Lung (tissue), 17 donors: ENCODE measurements at places on chromosomes 5 and 9.

- no peak for DNase-seq
Measured at GRCh38 chr5:963310-963672, 45.3 kb upstream of the NKD2 start.

DNA sequence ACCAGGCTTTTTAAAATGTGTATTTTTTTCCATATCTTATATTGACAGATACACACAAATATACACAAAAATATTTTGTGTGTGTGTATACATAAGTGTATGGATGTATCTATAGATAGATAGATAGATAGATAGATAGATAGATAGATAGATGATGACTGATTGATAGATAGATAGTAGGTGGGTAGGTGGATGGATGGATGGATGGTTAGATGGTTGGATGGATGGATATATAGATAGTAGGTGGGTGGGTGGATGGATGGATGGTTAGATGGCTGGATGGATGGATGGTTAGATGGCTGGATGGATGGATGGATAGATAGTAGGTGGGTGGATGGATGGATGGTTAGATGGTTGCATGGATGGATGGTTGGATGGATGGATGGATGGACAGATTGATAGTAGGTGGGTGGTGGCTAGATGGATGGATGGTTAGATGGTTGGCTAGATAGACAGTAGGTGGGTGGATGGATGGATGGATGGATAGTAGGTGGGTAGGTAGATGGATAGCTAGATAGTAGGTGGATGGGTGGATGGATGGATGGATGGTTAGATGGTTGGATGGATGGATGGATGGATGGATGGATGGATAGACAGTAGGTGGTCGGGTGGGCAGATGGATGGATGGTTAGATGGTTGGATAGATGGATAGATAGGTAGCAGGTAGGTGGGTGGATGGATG lies 156.2 kb downstream of the NR3C1 start:
- DNase-seq, result no peak

DNA sequence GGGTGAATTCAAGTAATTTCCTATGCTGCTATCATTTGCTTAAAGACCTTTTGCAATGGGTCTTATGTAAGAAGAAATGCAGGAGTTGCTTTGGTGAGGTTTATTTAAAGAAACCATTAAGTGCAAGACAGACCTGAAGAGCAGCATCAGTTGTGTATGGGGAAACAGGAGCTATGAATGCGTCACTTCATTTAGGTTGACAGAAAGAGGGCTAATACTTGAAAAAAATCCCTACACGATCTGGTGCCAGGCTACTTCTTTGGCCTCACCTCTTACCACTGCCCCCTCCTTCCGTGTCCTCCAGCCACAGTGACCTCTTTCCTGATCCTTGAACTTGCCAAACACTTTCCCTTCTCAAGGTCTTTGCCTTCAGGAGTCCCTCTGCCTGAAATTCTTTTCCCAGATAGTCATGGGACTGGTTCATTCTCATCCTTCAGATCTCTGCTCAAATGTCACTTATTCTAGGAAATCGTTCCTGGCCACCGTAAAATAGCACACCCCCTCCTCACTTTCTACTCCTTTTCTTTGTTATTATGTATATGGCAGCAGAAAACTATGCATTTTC lies 1.4 kb upstream of the JAK2 start:
- no peak for DNase-seq

GRCh38 chr9:96725576-96725975 lies 52.3 kb downstream of the ZNF510 start:
- DNase-seq, result no peak

GRCh38 chr5:153900703-153901395 lies 137.9 kb downstream of the FAM114A2 start:
- DNase-seq, result no peak

GRCh38 chr5:37855438-37855837 lies 15.6 kb upstream of the GDNF start:
- no peak for DNase-seq

GRCh38 chr5:125410537-125411070 lies 664.2 kb upstream of the ZNF608 start:
- DNase-seq, result no peak

DNA sequence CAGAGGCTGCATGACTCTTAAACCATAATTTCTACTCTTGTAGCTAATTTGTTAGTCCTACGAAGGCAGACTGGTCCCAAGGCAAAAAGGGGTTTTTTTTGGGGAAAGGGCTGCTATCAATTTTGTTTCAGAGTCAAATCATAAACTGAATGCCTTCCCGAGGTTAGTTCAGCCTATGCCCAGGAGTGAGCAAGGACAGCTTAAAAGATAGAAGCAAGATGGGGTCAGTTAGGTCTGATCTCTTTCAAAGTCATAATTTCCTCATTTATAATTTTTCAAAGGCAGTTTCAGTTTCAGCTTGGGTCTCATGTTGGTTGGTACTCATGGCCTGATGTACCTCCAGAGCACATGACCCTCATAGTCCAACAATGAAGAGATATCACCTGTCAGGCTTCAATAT lies 7.9 kb upstream of the RXFP3 start:
- DNase-seq, result no peak

- no peak for DNase-seq
Measured at GRCh38 chr9:134393582-134394280, 67.5 kb downstream of the RXRA start.

GRCh38 chr9:69331444-69331843 lies 6.4 kb downstream of the ENTREP1 start:
- DNase-seq, result no peak

GRCh38 chr5:120016717-120017382 lies 387.5 kb downstream of the FAM170A start:
- no peak for DNase-seq

DNA sequence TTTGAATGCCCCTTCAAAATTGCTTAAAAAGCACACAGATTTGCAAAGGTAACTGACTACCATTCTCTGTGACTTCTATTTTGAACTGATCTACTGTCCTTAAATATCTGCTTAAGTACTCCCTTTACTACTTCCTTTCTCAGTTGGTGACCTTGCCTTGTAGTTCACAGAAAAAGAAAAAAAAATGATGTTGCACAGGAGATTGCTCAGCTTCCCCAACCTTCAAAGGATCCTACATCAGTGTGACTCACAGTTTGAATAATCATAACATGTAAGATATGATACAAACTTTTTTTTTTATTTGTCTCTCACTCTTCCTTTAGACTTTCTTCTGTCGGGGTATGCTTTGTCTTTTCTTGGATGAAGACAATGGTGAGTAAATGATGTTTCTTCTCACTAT lies 1029.6 kb downstream of the CDH12 start:
- DNase-seq, result no peak

GRCh38 chr9:85508616-85509015 lies 233.1 kb downstream of the AGTPBP1 start:
- no peak for DNase-seq

- no peak for DNase-seq
Measured at GRCh38 chr9:121491111-121491510, 8.5 kb downstream of the GGTA1 start.

DNA sequence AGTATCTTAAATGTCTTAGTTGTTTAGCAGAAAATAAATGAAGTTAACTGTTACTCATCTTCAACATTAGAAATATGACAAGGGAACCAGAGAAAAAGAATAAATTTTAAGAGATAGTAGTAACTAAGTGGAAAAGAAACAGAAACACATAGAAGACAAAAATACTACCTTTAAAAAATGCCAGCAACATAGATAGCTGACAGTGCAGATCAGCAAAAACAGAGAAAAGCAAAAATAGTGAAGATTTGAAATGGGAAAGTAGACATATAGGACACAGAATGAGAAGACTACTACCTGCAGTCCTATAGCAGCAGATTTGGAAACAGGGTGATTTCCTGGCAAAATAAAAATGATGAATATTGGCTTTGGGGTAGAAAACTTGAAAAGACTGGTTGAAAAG lies 48.5 kb downstream of the ICE1 start:
- no peak for DNase-seq

- DNase-seq, result no peak
Measured at GRCh38 chr5:96373381-96373733, 59.7 kb downstream of the PCSK1 start.

- DNase-seq, result no peak
Measured at GRCh38 chr5:178305801-178306200, 73.2 kb upstream of the PHYKPL start.

DNA sequence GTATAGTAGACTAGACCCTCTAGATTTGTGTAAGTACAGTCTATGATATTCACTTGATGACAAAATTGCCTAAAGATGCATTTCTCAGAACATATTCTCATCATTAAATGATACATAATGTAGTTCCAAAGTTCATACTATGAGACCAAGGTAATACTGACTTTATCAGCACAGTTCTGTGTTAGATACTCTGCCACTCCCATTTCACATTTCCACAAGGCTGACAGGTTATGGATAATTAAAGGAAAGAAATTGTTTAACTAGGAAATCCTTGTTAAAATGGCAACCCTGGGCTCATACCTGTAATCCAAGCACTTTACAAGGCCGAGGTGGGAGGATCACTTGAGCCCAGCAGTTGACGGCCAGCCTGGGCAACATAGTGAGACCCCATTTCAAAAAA lies 33.6 kb downstream of the TYRP1 start:
- no peak for DNase-seq

GRCh38 chr5:122941737-122942136 lies 94.8 kb downstream of the PPIC start:
- no peak for DNase-seq

DNA sequence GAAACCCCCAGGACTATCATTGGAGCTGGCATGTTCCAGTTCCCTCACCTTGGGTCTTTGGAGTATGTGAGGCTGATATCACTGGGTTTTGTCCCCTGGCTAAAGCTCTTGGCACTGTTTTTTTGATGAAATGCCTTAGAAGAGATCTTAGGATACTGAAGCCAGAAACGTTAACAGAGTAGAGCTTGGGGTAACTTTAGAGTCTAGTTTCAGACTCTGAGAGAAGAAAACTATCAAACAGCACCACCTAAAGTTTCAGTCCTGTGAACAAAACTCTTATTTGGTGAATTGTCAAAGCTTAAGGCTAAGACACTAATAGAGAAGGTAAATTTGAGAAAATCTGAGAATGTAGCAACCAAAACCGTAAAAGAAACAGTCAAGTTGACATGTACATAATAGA lies 111.7 kb upstream of the PUM3 start:
- peak; percentile 20 for DNase-seq

- no peak for DNase-seq
Measured at GRCh38 chr9:25850803-25851202, 172.6 kb upstream of the TUSC1 start.

DNA sequence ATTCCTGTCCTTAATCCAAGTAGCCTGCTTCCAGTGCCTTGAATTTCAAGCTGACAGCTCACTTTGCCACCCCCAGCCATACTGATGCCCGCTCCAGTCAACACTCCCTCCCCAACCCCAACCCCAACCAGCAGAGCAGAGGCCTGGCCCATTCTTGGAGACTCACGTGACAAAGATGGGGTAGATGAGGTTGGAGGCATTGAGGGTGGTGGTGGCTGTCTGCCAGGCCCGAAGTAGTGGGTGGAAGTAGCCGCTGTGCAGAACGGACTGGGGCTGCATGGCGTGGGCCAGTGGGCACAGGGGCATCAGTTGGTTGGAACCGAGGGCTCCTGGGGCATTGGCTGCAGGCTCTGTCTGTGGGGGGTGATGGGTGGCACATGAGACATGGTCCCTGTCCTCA lies 7.8 kb downstream of the ALAD start:
- DNase-seq, result no peak

GRCh38 chr5:135343413-135343812 lies 55.6 kb downstream of the MACROH2A1 start:
- DNase-seq, result no peak

GRCh38 chr5:35129921-35130485 lies 82.3 kb upstream of the AGXT2 start:
- DNase-seq, result no peak

DNA sequence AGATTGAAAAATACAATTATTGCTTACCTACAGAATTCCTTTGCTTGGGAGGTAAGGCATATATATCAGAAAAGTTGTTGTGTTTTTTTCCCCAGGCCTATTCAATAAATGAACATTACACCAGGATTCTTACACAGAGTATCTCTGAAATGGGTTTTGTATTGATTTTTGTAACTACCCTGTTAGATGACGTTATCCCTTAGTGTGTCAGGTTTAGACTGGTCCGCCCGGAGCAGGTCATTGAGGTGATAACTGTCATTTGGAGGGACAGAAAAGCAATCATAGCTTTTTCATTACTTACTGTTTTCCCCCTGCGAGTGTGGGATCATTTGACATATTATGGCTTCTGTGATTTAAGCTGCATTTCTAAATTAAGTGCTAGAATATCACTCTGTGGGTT lies 715.2 kb upstream of the ADAMTS16 start:
- no peak for DNase-seq

DNA sequence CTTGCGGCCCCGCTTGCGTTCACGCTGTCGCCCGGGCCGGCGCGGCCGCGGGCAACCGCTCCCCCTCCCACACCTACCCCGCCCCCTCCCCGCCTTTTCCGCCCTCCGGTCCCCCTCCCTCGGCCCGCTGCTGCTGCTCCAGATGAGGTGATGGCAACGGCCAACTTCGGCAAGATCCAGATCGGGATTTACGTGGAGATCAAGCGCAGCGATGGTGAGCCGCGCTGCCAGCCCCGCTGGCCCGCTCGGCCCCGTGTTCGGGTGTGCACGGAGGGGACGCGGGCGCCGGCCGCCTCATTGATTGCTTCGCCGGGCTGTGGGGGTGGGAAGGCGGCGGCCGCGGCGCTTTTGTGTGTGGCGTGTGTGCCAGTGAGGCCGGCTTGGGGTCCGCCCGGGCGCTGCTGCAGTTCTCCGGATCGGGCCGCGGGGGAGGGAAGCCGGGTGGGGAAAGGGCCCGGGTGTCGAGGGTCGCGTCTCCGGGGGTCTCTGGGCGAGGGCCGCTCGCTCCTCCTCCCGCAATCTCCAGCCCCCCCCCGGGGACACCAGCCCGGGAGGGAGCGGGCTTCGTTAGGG lies 403 bp downstream of the KIF2A start:
- no peak for DNase-seq

DNA sequence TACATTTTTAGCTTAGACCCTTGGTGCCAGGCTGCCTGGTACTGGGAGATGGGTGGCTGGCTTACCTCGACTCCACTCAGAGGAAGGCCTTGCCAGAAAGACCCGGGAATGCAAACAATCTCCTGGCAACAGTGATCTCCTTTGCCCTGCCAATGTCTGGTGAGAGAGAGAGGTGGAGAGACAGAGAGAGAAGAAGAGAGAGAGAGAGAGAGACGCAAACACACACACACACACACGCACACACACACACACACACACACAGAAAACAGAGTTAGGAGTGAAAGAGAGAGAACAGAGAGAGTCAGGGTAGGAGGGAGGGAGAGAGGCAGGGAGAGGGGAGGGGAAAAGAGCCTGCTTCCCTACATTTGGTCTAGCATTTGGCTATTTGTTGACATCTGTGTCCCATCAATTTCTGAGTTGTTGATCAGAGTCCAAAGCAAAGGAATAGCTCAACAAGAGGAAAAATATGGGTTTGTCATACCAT lies 181.6 kb upstream of the MAP1B start:
- peak; percentile 73 for DNase-seq

- DNase-seq, result peak; percentile 12
Measured at GRCh38 chr9:130892477-130893304, 3.9 kb downstream of the QRFP start.

- peak; percentile 18 for DNase-seq
Measured at GRCh38 chr5:59597690-59598546, 295.6 kb downstream of the PDE4D start.
